ENCODE measurements at places on chromosomes 1 and 21.
A peak's percentile ranks its signal among the peaks of the same experiment; 100 is the strongest.

DNA sequence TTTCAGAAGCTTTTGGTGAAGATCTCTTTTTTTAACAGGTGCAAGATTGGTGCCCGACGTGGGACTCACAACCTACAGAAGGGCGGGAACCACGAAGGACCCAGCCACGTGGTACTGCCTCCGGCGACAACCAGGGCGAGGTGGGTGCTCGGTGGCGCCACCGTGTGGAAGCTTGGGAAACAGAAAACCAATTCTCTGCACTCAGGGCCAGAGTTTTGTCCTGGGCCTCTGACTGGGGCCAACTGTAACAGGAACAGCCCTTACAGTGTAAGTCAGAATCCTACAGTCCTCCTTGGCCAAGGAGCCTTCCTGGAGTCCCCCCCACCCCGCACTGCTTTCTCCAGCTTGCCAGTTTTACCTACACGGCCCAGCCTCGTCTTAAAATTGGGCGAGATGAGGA, 11.6 kb upstream of the S100A7A start:
- DNase-seq = peak; percentile 5

- DNase-seq = no peak
Measured at GRCh38 chr1:155709391-155709790, 20.5 kb downstream of the DAP3 start.

DNA sequence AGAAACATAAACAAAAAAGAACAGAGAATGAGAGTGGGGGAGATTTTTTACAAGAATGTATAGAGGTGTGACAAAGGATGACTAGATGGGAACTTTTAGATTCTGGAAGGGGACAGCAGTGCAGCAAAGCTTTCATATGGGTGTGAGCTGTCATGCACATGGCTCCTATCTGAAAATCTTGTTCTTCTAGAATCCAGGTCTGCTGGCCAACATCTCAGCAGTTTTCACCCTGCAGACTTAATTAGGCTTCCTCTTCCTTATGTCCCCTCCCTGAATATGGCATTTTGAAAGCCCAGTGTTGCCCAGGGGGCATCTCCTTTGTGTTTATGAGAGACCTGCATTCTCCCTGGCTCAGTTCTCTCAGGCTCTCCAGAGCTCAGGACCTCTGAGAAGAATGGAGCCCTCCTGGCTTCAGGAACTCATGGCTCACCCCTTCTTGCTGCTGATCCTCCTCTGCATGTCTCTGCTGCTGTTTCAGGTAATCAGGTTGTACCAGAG, at the start of gene CYP4Z1:
CYP4Z1 (plus strand) TSS at position 135 of the 498 bp plus-strand sequence; CDS start at position 395, 260 bp downstream.
- no peak for DNase-seq

DNA sequence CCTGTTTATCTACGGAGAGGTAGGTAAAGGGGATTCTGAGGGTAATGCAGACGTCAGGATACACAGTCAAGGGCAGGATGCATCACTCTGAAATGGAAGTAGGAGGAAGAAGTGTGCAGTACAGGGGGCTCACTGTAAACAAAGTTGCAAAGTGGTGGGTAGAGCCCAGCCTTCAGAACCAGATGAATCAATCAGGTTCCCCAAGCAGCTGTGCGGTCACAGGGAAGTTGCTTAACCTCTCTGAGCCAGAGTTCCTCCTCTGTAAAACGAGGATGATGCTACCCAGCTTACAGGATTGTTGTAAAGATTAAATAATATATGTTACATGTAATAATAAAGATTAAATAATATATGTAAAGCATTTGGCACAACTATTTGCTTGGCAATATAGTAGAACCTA, 13.5 kb upstream of the MYOM3 start:
- no peak for DNase-seq

- DNase-seq = no peak
Measured at GRCh38 chr1:230083746-230084407, 16.8 kb downstream of the GALNT2 start.

DNA sequence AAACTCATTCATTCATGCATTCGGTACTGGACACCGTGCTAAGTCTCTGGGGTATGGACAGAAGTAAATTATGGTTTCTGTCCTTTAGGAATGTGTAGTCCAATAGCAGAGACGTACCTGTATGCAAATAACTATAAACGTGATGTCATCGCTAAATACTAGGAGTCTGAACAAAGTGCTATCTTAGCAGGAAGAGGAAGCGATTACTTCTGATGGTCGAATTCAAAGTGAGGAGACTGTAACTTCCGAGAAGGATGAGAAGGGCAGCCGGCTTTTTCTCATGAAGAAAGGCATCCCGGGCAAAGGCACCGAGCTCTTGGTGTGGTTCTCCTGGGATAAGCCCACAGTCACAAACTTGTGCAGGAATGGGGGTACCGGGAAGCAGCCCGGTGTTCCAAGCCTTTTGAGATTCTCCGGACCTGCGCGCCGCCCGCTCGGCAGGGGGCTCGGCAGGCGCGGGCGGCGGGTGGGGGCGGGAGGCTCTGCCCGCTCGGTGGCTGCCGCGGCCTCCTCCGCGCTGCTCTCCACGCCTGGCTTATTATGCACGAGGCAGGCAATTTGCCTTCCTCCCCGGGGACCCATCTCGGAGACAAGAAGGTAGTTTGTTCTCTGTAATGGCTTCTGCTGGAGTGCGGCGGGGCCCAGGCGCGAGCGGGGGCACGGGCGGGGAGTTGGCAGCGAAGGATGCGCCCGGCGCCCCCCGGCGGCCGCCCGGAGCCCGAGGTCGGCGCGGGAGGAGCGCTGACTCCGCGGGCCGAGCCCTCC, 67.5 kb upstream of the CD1D start:
- no peak for DNase-seq

- DNase-seq = no peak
Measured at GRCh38 chr1:212351588-212352362, 62.9 kb downstream of the PACC1 start.

GRCh38 chr1:12620488-12620865, 2.5 kb upstream of the DHRS3 start:
- DNase-seq = no peak

- DNase-seq = no peak
Measured at GRCh38 chr1:204149635-204150565, 1.9 kb downstream of the ETNK2 start.

DNA sequence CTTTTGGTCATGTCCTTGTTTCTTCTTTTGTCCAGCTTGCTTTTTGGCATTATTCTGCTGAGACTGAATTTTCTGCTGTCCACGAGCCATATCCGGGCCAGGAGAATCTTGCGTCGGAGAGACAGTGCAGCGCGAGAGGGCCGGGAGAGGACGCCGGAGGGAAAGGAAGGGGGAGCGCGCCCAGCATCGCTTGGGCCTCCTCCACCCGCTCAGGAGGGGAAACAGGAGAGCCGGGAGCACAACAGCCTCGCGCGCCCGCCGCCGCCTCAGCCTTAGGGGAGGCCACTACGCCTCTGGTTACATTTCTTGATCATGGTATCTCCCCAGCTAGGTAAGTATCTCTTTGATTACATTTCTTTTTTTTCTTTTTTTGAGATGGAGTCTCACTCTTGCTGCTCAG, 7.4 kb upstream of the DEGS1 start:
- DNase-seq = no peak

DNA sequence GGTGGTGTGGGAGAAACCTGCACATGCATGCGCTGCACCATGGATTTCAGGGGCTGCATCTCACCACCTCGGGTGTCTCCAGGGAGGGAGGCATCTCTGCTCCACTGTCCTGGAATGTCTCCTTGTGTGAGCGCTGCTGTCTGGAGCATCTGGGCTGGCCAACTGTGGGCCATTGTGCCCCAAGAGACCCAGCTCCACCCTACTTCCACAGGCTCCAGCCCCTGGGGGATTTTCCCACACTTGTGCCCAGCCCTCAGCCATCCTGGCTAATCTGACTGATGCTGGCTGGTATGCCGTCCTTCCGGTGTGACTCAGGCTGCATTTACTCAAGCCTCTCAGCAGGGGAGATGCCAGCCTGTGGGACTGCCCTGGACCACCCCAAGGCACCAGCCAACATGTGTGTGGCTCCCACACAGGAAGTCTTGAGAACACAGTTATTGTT, 62.0 kb downstream of the TRIM11 start:
- DNase-seq = no peak

DNA sequence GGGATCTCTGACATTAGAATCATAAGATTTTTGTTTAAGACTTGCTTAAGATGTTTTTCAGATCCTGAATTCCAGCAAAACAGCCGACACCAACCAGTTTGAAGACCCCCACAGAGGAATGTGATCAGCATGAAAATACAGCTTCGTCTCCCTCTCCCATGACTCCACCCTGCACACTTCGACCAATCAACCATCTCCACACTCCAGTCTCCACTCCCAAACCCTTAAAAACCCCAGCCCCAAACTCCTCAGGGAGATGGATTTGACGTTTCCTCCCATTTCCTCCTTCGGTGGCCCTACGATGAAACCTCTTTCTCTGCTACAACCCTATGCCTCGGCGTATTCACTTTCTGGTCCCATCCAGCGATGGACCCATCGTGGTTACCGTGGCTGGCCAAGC, 30.1 kb upstream of the KIF26B start:
- no peak for DNase-seq

DNA sequence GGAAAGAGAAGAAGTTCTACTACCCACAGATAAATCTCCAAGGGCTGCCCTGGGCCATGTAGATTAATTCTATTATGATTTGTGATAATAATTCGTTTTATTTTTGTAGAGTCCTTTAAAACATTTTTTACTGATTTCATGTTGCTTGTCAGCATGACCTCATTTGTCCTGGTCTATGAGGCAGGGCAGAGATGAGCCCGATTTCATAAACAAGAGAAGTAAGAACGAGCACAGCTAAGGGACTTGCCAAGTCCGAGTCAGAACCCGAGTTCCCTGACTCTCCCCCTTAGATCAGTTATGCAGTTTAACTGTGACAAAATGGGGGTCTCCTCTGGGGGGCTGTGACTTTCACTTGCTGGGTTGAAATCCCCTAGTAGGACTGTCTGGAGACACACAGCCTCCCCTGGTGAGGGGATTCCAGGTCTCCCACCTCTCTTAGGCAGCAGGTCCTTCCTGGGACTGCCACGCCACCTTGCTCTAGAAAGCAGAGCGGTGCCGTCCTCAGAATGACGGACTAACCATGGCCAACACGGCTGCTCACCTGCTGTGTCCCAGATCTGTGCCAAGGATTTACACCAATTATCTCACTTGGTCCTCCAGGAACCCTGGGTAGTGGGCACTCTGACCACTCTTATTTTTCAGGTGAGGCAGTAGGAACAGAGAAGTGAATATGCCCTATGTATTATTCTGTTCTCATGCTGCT, 31.0 kb upstream of the SOX13 start:
- DNase-seq = no peak

DNA sequence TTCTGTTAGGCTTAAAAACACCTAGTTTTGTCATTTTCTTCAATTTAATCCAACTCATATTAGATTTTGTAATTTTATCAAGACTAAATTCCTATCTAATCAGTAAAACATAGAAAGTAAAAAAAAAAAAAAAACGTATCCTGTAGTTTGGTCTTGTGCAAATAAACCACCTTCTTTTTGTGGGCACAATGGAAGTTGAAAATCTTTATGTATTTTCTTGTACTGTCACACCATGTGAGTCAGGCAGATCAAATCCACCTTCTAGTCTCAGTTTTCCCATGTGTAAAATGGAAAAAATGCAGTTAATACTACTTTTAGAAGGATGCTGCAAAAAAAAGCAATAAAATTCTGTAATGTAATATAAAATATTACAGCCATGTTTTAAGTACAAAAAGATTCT, 129.8 kb downstream of the CYYR1 start:
- DNase-seq = no peak

- no peak for DNase-seq
Measured at GRCh38 chr1:109630898-109631512, 11.4 kb downstream of the AMPD2 start.

DNA sequence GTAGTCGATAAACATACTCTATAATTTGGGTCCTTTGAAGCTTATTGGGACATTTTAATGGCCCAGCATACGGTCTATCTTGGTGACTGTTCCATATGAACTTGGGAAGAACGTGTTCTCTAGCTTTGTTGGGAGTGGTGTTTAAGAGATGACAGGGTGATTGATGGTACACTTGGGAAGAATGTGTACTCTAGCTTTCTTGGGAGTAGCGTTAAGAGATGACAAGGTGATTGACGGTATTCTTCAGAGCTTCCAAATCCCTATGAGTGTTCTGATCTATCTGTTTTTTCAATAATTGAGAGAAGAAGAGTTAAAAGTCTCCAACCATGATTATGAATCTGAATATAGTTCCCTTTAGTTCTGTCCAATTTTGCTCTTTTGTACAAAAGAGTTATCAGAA, 9.4 kb downstream of the NPHP4 start:
- no peak for DNase-seq

DNA sequence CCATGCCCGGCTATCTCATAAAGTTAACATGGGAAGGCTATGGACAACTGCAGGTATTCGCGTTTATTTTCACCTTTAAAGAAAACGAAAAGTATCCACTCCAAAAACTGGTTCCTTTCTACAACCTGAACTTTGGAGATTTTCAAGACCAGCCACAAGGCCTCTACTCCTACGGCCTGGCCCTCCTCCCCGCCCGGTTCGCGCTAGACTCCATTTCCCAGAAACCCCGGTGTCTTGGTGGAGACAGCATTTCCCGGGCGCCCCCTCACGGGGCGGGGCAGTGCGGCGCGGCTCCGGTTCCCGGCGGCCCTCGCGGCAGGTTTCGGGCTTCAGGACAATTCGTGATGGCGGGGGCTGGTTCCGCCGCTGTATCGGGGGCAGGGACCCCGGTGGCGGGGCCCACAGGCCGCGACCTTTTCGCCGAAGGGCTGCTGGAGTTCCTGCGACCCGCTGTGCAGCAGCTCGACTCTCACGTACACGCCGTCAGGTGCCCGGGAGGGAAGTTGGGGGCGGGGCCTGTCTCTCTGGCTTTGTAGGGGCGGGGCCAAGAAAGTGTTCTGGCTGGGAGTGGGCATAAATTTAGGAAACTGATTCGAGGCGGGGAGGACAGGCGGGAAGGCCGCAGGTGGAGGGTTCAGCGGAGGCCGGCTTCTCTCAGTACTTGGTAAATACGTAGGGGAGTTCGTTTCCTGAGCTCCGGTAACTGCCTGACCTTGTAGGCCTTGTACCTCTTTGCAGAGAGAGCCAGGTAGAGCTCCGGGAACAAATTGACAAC, at the start of gene SNAPIN:
SNAPIN (plus strand) TSS at position 304 of the 775 bp plus-strand sequence; CDS start at position 345, 41 bp downstream.
- no peak for DNase-seq

DNA sequence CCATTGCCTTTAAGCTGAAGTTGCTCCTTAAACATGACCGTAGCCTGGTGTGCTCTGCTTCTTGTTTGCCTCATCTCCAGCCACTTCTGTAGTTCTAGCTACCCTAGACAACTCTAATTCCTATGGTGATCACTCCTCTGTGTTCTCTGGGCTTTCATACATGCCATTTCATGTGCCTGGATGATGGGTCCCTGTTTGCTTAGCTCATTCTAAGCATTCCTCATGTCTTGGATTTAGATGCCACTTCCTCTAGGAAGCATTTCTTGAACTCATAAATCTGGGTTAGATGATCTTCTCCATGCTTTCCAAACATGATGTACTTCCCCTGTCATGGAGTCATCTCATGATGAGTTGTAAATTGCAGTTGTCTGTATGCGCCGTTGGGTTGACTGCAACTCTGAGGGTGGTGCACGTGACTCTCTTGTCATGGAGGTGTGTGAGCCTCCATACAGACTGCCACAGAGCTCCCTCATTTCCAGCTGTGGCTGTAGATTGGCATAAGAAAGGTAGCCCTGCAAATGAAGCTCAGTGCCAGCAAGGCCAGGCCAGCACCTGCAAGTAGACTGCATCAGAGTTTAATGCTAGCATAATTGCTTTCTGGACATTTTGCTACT, 77.2 kb downstream of the LAMC1 start:
- no peak for DNase-seq

Data from dermis microvascular lymphatic vessel endothelial cell (primary cell).